ENCODE measurements at places on chromosomes 6 and 20.

DNA sequence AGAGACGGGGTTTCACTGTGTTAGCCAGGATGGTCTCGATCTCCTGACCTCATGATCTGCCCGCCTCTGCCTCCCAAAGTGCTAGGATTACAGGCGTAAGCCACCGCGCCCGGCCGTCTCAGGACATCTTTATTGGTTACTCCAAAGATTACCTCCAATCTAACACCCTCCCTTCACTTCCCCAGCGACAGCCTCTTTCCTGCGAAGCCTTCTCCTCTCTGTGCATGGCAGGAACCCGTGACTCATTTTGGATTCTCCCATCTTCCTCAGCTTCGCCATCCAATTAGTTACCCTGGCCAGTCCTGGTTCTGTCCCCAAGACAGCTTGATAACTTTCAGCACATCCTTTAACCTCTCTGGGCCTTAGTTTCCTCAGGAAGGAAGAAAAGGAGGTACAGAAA, 51.3 kb upstream of the TOX2 start:
- DNase-seq = no peak

GRCh38 chr20:33685328-33686099, 671 bp downstream of the E2F1 start:
- DNase-seq = peak; percentile 51

DNA sequence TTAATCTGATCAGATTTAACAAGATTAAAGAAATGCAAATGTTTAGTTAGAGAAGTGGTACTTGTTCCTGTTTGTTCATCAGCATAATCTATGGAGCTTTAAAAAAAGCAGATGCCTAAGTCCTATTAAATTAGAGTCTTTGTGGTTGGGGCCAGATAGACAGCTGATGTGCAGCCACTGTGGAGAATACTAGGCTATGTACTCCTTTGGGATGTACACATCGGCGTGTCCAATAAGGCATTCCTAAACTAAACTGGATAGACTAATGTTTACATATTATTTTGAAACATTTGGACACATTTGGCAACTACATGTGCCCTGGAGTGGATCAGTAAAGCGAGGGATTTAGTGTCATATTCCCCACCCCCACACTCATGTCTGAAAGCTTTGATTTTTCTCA, 459.5 kb downstream of the LMBRD1 start:
- no peak for DNase-seq

DNA sequence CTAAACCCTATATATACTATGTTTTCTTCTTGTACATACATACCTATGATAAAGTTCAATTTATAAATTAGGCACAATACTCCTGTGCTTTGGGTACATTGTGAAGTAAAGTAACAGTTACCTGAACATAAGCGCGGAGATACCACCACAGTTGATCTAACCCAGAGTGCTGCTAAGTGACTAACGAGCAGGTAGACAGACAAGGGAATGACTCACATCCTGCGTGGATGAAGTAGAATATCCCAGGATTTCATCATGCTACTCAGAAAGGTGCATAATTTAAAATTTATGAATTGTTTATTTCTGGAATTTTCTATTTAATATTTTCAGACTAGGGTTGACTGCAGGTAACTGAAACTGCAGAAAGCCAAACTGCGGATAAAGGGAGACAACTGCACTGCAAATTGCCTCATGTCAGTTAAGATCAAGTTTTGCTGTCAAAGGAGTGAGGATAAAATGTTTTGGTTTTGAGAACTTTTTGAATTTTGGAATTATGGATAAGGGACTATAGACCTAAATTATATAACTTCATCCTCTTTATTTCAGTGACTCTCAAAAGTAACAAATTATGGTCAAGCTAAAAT, 14.4 kb downstream of the MKKS start:
- DNase-seq = no peak

GRCh38 chr20:57417051-57417689, 26.0 kb downstream of the RBM38 start:
- DNase-seq = no peak

DNA sequence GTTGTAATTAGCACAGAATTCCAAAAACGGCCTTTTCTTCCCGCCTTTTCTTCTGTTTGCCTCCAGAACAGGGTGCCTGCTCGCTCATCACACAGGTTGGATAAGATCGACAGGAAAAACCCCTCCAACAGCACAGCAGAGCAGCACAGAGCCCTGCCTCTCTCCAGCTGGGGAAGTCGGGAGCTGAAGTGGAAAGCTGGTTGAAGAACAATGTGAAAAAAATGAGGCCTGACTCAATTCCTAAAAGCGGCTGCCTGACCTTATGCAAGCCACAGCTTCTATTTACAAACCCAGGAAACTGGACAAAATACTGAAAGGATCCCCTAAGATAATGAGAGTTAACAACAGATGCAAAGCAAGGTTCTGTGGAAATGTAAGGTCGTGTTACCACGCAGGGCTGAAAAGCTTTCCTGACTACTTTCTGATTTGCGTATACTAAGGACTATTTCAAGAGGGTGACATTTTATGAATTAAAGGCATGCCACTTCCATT, 116.9 kb downstream of the TTLL2 start:
- peak; percentile 13 for DNase-seq

DNA sequence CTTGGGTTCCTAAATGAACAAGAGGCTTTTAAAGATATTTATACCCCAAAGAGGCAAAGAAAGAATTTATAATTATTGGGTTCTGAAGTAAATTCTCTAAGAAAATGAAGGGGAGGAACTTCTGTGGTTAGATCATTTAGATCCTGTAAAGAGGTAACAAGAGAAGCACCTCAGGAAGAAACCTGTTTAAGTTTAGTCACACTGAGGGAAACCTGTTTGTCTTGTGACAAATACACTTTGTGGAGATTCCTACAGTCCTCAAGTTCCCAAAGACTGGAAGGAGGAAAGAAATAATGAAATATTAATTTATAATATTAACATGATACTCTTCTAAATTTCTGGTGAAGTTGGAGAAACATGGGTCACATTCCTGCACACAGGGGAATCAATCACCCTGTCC, 647.5 kb downstream of the EYS start:
- no peak for DNase-seq

DNA sequence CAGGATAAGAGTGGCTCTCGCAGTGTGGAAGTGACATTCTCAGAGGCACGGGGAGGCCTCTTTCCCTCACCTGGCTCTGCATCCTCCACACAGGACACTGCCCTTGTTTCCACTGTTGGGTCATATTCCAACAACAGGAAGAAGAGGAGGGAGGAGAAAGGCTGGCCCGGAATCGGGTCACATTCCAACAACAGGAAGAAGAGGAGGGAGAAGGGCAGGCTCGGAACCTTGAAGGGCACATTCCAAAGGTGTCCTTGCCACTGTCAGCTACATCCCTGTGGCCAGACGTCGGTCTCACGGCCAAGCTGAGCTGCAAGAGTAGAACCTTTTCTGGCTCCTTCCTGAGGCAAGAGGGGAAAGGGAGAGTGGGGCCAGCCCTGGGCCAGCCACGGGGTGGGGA, 25.4 kb downstream of the CHRNA4 start:
- no peak for DNase-seq

GRCh38 chr20:32518593-32519380, 66.3 kb downstream of the NOL4L start:
- no peak for DNase-seq

GRCh38 chr20:38602185-38602581, 574 bp downstream of the ARHGAP40 start:
- DNase-seq = no peak

GRCh38 chr6:50823094-50823920, 4.6 kb downstream of the TFAP2B start:
- no peak for DNase-seq

GRCh38 chr6:119337762-119338161, 11.8 kb downstream of the MAN1A1 start:
- DNase-seq = no peak

DNA sequence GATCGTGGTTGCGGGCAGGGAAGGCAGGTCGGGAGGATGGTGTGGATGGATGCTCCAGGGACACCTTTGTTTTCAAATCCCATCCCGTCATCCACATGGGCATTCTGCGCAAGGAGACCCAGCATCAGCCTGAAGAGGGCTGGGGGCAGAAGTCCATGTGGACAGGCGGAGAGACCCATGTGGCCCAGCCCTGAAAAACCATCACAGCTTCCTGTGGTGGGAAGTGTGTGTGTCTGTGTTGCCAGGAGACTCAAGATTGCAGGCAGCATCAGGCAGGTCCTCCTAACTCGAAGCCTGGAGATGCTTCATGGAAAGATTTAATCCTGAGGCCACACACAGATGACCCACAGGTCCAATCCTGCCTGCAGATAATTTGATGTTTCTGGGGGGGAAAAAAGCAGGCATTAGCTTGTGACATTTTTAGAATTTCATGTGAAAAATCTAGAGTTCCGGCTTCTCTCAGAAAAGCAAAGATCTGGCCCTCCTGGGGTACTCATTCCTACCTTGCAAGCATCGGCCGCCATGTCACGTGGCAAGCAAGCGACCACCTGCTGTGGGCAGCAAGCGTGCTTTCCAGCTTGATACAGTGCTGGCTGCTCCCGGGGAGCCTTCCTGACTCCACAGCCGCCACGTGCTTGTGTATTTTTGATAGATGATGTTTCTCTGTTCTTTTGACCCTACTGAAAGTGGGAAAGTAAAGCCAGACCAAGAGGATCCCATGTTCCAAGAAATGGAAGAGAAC, 25.8 kb downstream of the BCAS4 start:
- DNase-seq = no peak

DNA sequence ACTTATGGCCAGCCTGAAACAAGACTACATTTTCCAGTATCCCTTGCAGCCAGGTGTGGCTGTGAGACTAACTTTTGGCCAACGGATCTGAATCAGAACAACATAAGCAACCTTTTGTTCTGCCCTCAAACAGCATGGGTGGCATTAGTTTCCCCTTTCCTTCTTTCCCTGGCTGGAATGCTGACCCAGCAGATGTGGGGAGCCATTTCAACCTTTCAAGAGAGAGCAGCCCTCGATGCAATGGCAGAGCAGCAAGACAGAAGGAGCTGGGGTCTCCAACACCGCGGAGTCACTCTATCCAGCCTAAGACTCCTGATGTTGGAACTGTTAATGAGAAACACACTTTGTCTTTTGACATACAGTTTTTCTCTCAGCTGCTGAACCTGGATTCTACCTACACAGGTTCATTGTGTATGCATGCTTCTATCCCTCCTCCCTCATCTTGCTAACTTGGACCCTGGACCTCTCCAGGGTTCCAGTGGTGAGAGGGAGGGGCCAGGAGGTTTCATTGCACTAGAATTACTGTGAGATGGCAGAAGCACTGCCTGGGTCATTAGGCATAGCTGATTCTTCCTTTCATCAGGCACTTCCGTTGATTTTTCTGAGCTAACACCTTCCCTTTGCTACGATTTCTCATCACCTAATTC, 28.8 kb upstream of the DDR1 start:
- no peak for DNase-seq

- peak; percentile 52 for DNase-seq
These were observed 75.9 kb upstream of the MYL9 start for GRCh38 chr20:36465109-36466080.

GRCh38 chr20:59393142-59393541, 92.7 kb downstream of the EDN3 start:
- no peak for DNase-seq

GRCh38 chr6:91141346-91141745, 554.5 kb upstream of the MAP3K7 start:
- DNase-seq = no peak

GRCh38 chr20:49695830-49696229, 17.8 kb downstream of the B4GALT5 start:
- DNase-seq = no peak

- DNase-seq = no peak
These were observed 1.5 kb downstream of the GPANK1 start for GRCh38 chr6:31663126-31663960.

DNA sequence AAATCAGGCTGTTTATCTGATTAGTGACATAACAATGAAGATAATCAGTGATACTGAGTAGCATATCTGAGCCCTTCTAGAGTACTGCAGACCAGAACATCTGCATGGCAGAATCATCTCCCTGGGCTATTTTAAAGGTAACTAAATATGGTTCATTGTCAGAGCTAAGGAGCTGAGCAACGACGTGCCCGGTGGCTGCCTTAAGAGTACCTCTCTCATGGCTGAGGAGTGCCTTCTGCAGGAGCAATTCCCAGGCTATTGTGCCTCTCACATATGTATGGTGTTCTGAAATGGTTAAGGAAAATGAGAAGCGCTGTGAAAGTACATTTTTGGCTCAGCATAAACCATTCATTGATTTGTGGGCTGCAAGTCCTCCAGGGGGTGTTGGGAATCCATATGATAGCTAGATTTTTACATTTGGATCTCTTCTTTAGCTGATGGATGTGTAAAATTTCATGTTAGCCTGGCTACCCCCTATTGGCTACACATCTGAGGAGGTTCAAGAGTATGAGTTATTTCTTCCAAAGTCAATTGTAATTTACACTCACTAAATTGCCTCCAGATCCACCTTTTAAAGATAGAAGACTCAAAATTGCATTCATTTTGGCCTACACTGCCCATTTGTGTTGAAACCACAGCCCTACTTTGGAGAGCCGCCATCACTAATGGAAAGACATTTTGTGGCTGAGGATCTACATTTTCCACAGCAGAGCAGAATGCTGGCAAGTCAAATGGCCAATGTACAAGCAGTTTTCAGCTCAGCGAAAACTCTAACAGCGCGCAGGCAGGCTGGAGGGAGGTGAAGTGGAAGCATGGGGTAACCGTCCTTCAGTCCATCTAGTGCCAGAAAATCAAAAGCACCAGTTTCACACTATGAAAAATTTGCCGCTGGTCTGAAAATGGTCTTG, 198.0 kb downstream of the SIM1 start:
- DNase-seq = no peak

DNA sequence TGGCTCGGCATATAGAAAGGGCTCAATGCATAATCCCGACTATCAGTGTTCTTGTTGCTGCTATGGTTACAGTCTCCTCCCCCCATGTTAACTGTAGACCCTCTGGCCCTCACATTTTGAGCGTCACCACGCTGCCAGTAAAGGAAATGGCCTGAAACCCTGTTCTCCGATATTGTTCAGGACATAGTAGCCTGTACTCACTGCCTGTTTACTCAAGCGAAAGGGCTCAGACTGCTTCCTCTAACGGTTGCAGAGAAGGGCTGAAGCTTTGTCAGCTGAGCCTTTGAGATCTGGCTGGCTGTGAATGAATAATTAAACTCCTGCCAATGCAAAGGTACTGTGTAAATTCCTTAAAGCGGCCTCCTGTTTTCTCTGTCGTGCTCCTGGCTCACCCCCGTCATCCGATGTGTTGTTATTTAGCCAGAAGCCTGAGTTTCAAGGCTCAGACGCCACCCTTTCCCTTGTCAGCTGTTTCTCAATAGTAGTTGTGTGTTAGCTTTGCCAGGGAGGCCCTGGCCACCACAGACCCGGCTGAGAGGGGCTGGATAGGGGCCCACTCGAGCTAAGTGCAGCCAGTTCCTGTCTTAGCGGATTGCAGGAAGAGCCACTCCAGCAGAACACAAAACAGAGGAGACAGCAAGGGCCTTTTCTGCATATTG, 31.2 kb upstream of the RALGAPA2 start:
- peak; percentile 88 for DNase-seq

Measured in DMS153 (cell line).